ENCODE measurements at places on chromosomes 13 and 19.

DNA sequence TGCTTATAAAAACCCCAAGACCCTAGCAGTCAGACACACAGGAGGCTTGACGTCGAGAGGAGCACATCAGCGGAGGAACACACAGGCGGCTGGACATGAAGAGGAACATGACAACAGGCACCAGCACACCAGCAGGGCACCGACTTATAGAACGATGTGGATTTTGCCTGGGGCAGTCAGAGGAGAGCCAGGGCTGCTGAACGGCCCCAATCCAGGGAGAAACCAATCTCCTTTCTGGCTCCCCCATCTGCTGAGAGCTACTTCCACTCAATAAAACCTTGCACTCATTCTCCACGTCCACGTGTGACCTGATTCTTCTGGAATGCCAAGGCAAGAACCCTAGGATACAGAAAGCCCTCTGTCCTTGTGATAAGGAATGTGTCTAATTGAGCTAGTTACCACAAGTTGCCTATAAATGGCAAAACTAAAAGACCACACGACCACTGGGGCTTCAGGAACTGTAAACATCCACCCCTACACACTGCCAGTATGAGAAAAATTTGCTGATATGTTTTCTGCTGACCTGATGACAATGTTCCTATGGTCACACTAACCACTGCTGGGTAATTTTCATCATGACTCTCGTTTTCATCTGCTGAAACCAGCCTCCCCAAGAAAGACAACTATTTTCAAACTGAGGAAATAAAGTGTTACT is 35.8 kb upstream of the CEACAM21 start:
- DNase-seq: no peak

GRCh38 chr19:18611327-18612050 is 1.2 kb upstream of the TMEM59L start:
- no peak for DNase-seq

DNA sequence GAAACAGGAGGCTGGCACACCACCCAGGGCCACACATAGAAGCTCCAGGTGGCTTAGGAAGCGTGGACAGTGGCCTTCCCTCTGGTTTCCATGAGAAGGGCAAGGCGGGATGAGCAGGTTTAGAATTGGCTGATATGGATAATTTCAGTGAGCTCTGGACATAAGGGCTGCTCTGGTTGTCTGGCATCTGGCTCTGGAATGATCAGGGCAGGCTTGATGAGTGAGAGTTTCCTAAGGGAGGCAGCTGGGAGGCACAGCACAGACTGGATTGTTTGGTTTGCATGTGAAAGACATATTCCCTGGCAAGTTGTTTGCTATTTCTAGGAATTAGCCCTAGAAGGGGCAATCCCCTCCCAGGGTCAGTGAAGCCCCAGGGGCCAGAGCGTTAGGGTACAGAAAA is 129.5 kb downstream of the ATP8A2 start:
- no peak for DNase-seq

DNA sequence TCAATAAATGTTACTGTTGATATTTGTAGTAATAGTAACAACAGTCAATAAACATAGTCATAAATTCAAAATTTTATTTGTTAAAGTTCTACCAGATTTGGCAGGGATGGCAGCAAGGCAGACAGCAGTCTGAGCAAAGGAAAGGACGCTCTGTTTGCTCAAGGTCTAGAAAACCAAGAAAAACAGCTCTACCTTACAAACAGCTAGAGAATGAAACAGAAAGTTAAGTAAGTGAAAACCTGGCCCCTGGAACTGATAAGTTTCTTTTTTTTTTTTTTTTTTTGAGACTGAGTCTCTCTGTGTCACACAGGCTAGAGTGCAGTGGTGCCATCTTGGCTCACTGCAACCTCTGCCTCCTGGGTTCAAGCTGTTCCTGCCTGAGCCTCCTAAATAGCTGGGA is 27.9 kb downstream of the ENOX1 start:
- DNase-seq: no peak

- no peak for DNase-seq
These were observed 3.9 kb downstream of the PIH1D1 start for GRCh38 chr19:49447485-49448431.

DNA sequence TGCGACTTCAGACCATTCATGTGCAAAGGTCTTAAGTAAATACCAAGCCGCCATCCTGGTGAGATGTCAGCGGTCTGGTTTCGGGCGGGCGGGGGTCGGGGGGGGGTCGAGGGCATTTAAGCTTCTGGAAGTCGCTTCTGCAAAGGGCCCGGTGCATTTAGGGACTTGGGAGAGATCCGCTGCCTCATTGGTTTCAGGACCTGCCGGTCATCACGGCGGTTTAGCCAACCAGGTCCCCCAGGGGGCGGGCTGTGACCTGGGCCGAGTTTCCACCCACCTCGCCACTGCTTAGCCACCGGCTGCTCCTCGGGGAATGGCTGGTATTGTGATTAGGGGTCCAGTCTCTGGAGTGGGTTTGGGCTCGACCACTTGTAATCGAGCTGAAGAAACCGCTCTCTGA is 7.8 kb downstream of the ANKLE1 start:
- DNase-seq: peak; percentile 48

GRCh38 chr19:15264061-15264932 is 32.0 kb upstream of the EPHX3 start:
- peak; percentile 49 for DNase-seq

- DNase-seq: no peak
These were observed 404.2 kb upstream of the SGCG start for GRCh38 chr13:22776394-22777186.

- DNase-seq: no peak
These were observed 22.6 kb downstream of the MED4 start for GRCh38 chr13:48072304-48072703.

DNA sequence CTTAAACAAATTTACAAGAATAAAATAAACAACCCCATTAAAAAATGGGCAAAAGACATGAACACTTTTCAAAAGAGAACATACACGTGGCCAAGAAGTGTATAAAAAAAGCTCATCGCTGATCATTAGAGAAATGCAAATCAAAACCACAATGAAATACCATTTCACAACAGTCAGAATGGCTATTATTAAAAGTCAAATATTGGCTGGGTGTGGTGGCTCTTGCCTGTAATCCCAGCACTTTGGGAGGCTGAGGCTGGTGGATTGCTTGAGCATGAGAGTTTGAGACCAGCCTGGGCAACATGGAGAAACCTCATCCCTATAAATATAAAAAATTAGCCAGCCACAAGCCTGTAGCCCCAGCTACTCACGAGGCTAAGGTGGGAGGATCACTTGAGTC is 89.9 kb downstream of the UBL3 start:
- no peak for DNase-seq

GRCh38 chr13:31124204-31124603 is 37.5 kb downstream of the HSPH1 start:
- DNase-seq: no peak

DNA sequence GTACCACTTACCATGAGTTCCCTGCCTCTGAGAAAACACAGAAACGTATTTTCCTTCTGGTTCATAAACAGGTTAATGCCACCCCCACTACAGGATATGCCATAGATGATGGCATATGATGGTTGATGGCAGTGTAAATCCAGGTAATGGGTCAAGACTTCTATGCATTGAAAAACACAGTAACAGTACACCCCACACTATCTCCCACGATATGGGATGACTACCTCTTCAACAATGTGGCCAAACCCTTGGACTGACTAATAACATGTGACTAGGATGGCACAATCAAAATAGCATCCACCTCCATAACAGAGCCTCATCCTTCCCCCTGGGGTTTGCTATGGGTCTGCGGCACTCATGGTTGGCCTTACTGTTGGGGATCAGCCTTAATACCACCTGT is 22.0 kb downstream of the ZNF235 start:
- no peak for DNase-seq

DNA sequence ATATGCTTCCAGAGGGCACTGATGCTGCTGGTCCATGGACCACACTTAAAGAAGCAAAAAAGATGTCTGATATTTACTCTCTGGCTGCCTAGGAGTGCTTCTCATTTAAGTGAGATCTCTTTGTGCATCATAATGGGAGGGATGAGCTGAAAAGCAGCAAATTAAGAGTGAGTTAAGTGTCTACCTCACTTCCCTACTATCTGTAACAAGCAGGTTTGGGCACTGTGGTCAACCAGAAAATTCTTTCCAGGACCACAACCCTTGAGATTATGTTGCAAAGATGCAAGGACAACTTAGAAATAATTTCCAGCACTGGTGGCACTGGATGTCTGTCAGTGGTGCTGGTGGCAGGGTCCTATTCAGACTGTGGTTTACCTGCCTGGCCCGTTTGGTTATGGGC is 52.1 kb upstream of the USPL1 start:
- DNase-seq: no peak

GRCh38 chr13:44322928-44323327 is 50.7 kb upstream of the SERP2 start:
- DNase-seq: no peak

- DNase-seq: no peak
These were observed 5.7 kb upstream of the ZNF792 start for GRCh38 chr19:34969721-34970120.

GRCh38 chr13:40316301-40316700 is 350.1 kb downstream of the FOXO1 start:
- no peak for DNase-seq

GRCh38 chr13:48412881-48413351 is at the start of gene LPAR6:
TSS of gene LPAR6 (minus strand) at chr13:48413113. CDS start at chr13:48412423, 690 bp downstream.
- DNase-seq: no peak

GRCh38 chr19:50050406-50051227 is 24.8 kb downstream of the ZNF473 start:
- DNase-seq: peak; percentile 87

DNA sequence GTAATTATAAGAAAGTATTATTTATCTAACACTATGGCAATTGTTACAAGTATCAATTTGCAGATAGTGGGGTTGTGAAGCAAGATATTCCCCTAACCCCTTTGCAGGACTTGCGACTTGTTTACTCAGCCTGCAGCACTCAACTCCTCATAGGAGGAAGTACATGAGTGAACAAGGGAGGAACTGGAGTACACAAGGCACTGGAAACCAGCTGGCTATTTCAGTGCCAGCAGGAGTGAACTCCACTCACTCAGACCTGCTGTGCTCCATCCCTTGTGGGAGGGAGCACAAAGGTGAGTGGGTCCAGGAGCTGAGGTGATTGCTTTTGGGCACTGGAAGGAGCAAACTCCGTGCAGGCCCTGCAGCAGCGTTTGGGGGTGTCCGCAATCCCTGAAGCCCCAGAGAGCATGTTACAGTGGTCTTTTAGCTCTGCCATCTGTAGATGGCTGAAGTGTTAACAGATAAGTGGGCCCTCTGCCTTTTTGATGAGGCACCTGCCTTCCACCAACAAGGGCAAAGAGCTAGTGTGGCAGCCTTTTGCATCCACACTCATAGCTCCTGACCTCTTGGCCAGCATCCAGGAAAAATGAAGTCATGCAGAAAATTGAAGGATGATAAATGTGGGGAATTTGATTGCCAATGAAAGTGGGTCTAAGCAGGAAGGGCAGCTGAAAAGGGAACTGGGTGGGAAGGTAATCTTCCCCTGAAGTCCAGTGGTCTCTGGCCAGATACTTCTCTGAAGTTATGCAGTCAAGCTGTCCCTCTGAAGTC is 802.2 kb upstream of the MIR17HG start:
- no peak for DNase-seq

- no peak for DNase-seq
These were observed 73.5 kb upstream of the PCDH17 start for GRCh38 chr13:57558051-57558467.

GRCh38 chr19:29873024-29873800 is 61.4 kb downstream of the CCNE1 start:
- DNase-seq: peak; percentile 60

Measured in CD4-positive, alpha-beta T cell treated with Interferon gamma for 1 hour (primary cell).